ENCODE measurements at places on chromosomes 7 and 10.
A peak's percentile ranks its signal among the peaks of the same experiment; 100 is the strongest.

GRCh38 chr7:40147371-40148246, 12.8 kb downstream of the SUGCT start:
- DNase-seq = no peak

DNA sequence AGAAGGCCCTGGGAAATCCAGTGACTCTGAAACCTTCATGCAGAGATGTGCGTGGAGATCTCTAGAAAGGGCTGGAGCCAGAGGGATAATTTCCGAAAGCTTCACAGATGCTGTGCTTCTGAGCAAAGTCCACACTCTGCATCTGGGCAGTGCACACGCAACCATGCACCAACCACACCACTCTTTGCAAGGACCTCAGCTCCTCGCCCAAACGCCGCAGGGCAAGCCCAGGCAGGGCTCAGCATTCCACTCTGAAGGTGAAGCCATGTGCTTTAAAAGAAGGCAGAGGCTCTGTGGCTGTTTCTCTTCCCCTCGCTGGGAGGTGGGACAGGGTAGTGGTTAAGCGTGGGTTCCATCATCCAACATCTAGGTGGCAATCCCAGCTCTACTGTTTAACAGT, 48.4 kb downstream of the ASB13 start:
- peak; percentile 64 for DNase-seq

DNA sequence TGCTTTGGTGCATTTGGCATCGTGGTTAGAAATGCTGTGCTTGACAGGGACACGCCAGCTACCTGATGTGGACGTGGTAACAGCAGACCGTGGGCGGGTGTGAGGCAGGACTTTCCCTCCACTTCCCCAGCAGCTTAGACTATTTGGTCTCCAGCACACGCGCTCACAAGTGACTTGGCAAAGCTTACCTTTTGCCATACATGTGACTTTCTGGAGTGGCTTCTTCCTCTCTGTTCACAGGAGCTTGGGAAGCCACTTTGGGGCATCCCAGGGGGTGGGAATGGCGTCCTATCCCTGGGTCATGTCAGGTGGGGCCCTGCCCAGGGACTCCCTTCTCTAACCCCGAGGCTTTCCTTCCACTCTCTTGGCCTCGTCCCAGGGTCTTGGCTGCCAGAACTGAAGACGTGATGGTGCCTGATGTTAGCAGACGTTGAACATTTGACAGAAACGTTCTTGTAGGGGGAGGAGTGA, 228.7 kb upstream of the KLF6 start:
- no peak for DNase-seq

- DNase-seq = no peak
Measured at GRCh38 chr7:148391591-148391990, 199.0 kb upstream of the C7orf33 start.

DNA sequence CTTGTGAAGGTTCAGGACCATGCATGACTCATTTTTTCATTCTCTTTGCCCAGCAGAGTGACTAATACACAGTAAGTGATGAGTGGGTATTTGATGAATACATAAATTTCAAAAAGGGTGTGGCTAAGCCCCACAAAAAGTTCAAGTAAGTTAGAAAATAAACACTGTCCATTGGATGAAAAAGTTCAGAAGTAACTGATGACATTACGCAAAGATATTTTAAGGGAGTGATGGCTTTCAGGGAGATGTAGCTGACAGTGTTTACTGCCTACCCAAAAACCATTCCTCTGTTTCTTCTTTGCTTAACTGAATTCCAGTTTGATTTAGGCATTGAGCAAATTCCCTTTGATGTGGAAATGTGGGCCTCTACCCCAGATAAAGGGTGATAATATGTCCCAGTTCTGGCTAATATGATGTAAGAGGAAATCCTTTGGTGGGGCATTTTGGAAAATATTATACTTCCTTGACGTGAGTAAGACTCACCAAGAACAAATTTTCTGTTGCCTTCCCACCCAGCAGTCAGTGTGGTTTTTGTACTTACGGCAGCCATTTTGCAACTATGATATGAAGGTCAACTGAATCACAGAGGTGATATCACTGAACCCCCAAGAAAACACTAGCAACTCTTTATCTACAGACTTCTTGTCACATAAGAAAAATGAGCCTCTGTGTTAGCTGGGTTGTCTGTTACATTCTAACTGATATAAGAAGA, 29.0 kb upstream of the EBLN1 start:
- no peak for DNase-seq

- DNase-seq = no peak
Measured at GRCh38 chr7:3964980-3965606, 664.0 kb downstream of the SDK1 start.

GRCh38 chr7:69575651-69576050, 22.6 kb upstream of the AUTS2 start:
- DNase-seq = no peak

DNA sequence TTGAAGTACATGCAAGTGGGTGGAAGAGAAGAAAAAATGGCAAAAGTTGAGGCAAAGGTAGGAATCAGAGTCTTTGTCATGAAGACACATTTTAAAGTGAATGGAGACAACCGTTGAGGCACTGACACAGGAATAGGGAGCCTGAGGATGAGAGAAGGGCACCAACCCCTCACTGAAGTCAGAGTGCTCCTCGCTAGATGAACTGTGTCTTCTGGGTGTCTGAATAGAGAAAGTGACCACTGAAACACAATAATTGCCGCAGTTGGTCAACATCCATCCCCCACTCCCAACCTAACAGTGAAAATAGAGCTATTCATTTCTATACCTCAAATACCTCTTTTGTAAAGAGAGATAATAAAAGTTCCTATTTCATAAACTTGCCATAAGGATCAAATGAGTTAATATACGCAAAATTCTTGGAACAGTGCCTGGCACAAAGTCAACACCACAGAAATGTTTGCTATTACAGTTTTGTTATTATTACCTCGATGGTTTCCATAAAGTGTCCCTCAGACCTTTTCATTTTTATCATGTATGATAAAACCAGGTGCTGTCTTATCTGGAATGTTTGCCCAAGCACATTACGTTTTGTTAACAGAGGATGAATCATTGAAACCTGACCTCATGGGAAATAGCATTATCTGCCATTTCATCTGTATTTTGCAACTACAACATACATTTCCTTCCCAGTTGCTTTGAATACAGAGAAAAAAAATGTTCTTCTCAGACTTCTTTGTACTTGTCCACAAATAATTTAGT, 61.8 kb upstream of the SP4 start:
- DNase-seq = no peak

- no peak for DNase-seq
Measured at GRCh38 chr10:64486149-64486548, 964.9 kb downstream of the REEP3 start.
